ENCODE measurements at places on chromosomes 7 and 10.

- DNase-seq: no peak
These were observed 112.8 kb upstream of the PDCD4 start for GRCh38 chr10:110758898-110759297.

DNA sequence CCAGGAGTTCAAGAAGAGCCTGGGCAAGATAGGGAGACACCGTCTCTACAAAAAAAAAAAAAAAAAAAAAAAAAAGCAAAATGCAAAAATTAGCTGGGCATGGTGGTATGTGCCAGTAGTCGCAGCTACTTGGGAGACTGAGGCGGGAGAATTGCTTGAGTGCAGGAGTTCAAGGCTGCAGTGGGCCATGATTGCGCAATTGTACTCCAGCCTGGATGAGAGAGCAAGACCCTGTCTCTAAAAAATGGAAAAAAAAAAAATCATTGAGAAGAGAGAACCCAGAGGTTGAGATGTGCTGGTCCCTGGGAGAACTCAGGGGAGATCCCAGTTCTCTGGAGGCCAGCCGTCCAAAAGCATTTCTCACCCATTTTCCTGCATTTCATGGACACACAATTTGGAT, 95.2 kb downstream of the GALNT17 start:
- DNase-seq: no peak

GRCh38 chr7:74364061-74364460, 74.9 kb downstream of the CLIP2 start:
- no peak for DNase-seq

DNA sequence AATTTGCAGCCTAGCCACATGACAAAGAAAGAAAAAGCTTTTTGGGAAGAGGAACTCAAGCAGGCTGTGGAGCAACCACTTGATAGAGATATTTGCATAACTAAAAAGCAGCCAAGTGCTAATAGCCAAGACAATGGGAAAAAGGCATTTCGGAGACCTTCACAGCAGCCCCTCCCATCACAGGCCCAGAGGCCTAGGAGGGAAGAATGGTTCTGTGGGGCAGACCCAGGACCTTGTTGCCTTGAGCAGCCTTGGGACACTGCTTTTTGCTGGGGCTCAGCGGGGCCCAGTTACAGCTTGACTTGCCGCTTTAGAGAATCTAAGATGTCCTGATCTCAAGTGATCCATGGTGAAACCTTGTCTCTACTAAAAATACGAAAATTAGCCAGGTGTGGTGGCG, 38.5 kb downstream of the FAM149B1 start:
- no peak for DNase-seq

GRCh38 chr10:30459283-30459682, 25.3 kb downstream of the MAP3K8 start:
- no peak for DNase-seq

DNA sequence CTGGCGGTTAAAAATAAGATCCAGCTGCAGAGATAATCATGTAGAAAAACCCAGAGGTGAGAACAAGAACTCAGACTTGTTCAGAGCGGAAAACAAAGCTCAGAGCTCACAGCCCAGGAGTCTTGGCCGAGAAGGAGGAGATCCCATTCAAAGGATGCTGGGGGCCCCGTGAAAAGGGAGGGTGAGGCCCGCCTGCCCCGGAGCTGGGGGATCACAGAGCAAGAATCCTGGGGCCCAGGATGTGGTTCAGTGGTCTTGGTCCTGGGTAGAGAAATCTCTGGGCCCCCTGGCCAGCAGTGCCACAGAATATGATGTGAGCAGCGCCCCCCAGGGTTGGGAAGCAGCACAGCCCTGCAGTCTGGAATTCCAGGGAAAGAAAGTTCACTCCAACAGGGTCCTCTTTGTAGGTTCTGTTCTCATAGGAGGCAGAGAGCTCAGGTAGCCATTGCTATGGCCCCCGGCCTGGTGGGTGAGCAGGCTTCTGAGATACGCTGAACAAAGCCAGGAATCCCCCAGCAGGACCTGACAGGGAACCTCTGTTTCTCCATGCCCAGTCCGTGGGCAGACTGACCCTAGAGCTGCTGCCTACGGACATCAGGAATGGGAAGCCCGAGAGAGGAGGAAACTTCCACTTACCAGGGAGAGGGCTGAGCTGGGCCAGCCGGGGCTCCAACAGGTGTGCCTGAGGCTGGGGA, 77.7 kb upstream of the GNA12 start:
- DNase-seq: no peak

- DNase-seq: no peak
These were observed 277.6 kb downstream of the ELFN1 start for GRCh38 chr7:1947586-1948217.

DNA sequence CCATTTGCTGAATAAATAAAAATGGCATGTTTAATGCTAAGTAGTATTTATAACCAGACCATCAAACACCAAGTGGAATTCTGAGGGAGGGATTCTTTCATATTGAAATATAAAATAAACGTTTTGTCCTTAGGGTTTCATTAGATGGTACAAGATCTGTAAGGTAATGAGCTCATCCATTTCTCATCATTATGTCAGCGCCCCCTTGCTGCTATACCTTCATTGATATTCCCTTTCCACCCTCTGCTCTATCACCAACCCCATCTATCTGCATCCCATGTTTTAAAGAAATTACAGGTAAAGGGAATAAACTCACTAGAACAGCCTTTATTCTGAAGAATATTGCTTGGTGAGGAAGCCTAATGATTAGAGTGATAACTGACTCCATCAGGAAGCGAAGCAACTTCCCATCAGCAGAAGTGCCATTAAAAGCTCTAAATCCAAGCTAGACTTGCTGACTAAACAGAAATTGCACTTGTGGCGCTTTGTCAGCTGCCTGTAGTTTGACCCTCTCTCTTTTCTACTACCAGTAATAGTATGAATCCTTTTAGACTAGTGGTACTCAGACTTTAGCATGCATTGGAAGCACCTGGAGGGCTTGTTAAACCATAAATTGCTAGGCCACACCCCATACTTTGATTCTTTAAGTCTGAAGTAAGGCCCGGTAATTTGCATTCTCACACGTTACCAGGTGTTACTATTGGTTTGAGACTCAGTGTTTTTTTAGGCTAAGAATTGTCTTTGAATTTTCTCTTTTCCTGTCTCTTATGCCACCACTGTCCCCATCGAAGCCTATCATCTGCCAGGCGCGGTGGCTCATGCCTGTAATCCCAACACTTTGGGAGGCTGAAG, 27.5 kb downstream of the ADD3 start:
- no peak for DNase-seq

DNA sequence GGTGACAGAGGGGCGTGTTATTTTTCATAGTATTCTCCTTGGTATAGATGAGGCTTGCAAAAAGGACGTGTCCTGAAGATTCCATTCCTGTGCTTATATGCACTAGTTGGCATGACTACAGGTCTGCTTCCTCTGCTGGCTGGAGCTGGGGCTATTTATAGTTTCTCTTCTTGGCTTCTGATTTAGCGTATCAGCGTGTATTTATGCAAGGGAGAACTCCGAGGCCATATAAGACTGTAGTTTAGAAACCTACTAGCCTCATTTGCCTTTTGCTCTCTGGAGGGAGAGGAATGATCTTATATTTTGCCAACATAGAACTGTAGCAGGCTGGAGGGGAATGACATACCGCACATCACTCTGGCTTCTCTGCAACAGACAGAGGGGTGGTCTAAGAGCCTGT, 39.7 kb downstream of the CACNB2 start:
- peak; percentile 54 for DNase-seq

- no peak for DNase-seq
These were observed 400.9 kb downstream of the SORCS3 start for GRCh38 chr10:105041956-105042355.

DNA sequence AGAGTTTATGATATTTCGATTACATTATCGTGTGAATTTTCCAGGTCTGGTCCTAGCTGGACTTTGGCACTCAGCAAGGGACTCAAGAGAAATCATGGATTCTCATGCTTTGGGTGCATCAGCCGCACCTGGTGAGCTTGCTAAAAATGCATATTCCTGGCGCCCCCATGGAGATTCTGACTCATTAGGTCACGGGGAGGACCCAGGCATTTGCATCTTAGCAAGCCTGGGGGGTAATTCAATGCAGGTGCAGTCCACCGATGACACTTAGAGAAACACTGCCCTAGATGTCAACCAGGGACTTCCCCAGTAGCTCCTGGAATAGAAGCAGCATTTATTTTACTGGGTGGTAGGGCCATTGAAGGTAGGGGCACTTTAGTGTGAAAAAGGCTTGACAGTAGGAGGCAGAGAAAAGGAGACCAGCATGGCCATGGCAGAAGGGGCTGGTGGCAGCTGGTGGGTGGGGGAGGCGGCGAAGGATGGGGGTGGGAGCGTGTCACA, 29.9 kb upstream of the PDCD4 start:
- DNase-seq: no peak

- DNase-seq: no peak
These were observed 127.5 kb downstream of the SNX10 start for GRCh38 chr7:26419198-26419597.

- DNase-seq: no peak
These were observed 5.7 kb downstream of the ELN start for GRCh38 chr7:74033372-74034311.

GRCh38 chr10:119853574-119853973, 19.1 kb downstream of the MCMBP start:
- no peak for DNase-seq

- no peak for DNase-seq
These were observed 722.7 kb upstream of the CELF2 start for GRCh38 chr10:10294881-10295529.

DNA sequence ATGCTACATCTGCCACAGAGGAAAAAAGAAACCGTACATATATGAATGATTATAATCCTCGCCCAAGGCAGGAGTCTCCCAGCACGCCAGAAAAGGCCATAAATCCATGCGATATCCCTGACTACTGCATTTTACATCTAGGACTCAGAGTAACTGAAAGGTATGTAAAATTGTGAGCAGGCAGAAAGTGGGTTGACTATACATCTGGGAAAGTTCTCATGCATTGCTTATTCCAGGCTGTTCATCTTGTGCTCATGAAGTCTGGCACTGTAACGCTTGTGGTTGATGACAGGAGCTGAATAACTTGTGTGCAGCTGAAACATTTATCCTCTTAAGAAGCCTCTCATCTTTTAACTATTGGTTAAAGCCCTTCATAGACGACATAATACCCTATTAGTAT, 193.4 kb upstream of the STEAP4 start:
- no peak for DNase-seq

GRCh38 chr10:129533281-129533680, 66.2 kb downstream of the MGMT start:
- DNase-seq: no peak

GRCh38 chr7:22921386-22922086, 92.4 kb downstream of the HYCC1 start:
- DNase-seq: no peak

DNA sequence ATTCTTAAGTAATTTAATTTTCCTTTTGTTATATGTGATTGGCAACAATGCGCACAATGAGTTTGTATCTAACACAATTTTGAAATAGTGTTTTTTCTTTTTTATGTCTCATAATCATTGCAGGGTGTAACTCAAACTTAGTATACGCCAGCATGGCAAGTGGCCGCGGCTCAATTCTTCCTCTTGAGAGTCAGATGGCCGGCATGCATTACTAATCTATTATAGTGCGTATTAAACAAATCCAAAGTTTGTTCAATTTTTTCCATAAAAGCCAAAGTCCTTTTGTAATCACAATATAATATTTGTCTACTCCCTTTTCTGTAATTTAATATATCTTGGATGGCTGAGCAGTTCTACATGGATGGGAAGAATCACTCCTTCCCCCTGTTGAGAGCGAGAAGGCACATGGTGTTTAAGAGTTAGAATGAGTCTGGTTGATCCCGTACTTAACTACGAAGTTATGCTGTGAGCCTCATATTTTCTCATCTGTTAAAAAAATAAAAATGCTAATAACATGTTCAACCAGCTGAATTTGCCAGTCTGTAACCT, 12.7 kb downstream of the EPDR1 start:
- DNase-seq: no peak

- DNase-seq: no peak
These were observed 686.5 kb downstream of the LRMDA start for GRCh38 chr10:76117949-76118348.

DNA sequence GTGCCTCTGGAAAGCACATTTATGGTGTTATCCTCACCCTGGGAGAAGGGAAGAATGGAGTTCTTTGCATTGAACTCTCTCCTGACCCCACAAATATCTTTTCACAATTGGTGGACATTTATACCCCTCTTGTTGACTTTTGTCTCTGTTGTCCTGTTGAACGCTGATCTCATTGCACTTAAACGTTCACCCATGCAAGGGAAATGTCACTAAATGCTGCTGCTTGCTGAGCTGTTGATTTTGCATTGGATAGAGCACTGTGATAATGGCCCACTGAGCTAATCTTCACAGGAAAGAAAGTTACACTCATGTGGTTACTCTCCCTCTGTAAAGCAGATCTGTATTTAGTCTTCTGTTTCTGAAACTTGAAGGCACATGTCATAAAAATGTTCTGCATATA, 133.4 kb downstream of the FZD1 start:
- DNase-seq: no peak

DNA sequence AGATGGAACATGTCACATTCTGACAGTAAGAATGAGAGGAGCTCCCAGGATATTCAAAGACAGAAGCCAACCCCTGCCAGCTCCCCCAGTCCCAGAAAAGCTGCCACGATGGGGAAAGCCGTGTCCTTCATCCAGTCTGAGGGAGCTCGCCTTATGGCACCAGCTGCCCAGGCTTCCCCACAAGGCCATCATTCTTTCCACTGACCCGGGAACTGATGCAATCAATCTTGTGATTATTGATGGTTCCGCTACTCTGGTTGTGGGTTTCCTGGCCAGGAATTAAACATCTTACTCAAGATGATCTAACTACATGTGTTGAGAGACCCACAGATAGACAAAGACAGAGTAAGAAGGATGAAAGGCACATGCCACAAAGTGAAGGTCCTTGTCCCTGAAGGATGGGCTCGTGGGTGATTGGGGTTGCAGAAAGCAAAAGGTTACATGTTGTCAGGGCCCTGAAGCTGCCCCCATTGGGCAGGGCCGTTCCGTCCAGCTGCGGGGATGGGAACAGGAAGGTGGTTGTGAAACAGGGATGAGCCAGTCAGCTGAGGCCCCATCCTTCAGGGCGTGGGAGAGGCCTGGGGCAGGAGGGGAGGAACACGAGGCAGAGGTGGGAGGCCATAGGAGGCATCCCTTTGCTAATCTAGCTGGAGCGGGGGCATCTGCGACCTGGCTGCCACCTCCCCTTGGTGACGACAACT, 127.6 kb downstream of the OAT start:
- no peak for DNase-seq

- no peak for DNase-seq
These were observed 94.4 kb upstream of the STEAP4 start for GRCh38 chr7:88401009-88401623.

- no peak for DNase-seq
These were observed 154.3 kb downstream of the PHF14 start for GRCh38 chr7:11127988-11128387.

- DNase-seq: no peak
These were observed 11.7 kb downstream of the ATP6V1F start for GRCh38 chr7:128874140-128875031.

DNA sequence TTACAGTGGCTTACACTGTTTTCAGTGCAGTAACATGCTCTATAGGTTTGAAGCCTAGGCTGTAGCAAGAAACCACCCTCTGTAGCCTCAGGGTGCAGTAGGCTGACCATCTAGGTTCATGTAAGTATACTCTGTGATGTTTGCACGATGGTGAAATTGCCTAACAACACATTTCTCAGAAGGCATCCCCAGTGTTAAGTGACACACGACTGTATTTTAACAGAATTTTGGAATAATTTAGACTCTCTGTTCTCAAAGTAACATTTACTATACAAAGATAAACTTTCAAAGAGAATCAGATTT, 44.6 kb upstream of the BHLHA15 start:
- no peak for DNase-seq

GRCh38 chr7:105656922-105657521, 75.7 kb upstream of the EFCAB10 start:
- no peak for DNase-seq

GRCh38 chr10:91190388-91190870, 30.0 kb upstream of the PCGF5 start:
- no peak for DNase-seq

Measured in urinary bladder (tissue), 4 donors.